ENCODE measurements at places on chromosomes 3 and 15.

- DNase-seq: no peak
Observed at GRCh38 chr15:83284559-83285283, at the start of gene BNC1. Gene BNC1 (minus strand): TSS chr15:83284664. CDS start chr15:83284628, 36 bp downstream.

- DNase-seq: no peak
Observed at GRCh38 chr3:32862247-32862935, 44.6 kb downstream of the TRIM71 start.

DNA sequence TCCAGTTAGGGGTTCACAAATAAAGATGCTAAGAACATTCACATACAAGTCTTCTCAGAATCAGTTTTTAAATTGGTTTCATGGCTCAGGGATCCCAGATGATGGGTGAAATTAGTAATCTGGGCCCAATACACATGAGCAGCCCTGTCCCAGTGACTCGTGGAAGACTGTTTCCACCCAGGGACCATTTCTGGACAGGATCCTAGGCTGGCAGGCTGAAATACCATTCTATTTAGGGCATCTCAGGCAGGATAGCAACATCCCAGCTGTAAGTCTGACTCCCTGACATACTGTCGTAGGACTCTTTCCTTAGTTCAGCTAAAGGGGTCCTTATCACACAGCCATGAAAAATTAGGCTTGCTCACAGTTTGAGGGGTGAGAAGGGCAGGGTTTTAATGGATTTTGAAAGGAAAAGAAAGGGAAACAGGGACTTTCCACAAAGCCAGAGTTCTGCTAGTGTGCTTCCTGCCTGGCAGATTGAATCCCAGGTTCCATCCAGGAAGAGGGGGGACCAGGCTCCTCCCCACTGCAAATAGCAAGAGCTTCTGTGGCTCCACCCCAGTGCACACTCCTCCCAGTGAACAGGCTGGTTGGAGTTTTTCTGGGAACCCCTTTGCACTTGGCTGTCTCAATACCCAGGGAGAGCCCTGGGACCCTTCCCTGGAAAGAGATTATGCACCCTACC lies 41.3 kb upstream of the LYZL4 start:
- no peak for DNase-seq

DNA sequence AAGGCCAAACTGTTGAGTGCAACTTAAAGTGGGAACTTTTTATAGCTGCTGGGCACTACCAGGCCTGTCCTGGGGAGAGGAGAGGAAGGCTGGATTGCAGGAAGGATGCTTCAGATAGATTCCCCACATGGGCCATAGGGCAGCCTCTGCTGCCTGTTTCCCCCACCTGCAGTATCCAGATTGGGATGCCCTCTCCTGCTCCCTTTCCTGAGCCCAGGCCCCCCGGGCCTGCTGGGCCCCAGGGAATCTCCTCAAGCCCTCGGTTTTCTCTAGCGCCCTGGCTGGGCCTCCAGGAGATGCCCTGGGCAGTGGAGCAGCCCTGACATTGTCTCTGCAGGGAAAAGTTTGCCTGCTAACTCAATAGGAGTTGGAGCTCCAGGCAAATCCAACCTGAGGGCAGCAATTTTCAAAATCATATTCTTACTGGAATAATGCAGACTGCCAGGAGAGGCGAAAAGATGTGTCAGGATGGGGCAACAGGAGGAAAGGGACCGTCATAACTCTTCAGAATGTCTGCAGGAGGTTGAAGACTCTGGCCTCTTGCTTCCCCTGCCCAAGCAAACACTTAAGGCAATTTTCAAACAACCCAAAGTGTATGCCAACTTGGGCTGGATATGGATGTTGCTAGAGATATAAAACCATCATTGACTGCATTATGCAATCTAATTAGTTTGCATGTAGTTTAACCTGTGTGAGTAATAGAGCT lies 4.4 kb downstream of the NR2F2 start:
- no peak for DNase-seq

DNA sequence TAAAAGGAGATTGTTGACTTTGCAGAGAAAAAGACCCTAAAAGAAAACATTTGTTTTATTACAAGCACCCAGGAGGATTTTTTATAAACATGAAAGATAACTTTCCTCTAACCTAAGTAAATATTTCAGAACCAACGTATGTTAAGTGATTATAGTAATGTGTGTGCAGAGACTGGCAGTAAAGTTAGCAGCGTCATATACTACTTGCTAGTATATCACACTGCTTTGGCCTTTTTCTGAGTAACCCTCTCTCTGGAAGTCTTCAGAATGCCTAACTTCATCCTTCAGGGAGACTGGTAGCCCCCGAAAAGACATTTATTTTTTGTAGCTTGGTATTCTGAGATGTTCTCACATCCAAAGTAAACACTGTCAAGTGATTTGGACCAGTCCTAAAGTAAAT lies 17.9 kb downstream of the UBE2E1 start:
- no peak for DNase-seq
